ENCODE measurements at places on chromosomes 13 and 19.

GRCh38 chr13:50200569-50200968 is 185.3 kb downstream of the KCNRG start:
- no peak for DNase-seq

DNA sequence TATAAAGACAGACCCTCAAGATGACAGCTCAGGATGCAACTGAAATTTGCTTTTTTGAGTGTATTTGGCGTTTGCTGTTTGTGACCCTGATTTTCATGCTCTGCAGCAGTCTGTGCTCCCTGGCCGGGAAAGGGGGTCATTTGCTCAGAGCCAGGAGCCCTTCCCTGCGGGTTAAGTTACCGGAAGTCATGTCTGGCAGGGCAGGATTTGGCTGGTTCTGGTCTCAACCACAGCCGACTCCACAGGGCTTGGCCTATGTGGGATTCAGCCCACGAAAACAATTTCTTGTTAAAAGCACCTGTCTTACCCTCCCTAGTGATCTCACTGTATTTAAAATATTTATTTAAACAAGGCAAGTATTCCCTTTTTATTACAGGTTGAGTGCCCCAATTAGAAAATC is 22.6 kb downstream of the MCF2L start:
- DNase-seq: no peak

- DNase-seq: no peak
Observed at GRCh38 chr19:36140304-36141038, 605 bp downstream of the CAPNS1 start.

DNA sequence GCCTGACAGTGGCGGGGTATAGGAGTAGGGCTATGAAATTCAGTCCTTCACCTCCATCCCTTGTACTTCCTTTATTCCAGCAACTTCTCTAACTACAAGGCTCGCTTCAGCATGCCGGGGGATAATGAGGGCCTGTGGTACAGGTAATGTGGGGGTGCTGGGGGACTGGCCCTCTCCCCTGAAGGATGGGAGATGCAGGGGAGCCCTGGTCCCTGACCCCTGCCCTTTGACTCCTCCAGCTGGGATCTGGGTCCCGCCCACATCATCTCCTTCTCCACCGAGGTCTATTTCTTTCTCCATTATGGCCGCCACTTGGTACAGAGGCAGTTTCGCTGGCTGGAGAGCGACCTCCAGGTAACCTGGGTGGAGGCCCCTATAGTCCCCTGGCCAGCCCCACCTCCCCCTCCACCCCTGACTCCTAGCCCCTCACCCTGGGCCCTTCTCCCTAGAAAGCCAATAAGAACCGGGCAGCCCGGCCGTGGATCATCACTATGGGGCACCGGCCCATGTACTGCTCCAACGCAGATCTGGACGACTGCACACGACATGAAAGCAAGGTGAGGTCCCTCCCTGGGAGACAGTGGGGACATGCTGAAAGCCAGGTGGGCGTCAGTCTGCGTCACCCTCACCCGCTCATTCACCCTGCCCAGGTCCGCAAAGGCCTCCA is 16.5 kb downstream of the ACP7 start:
- no peak for DNase-seq

- DNase-seq: no peak
Observed at GRCh38 chr19:17320435-17320834, 11.1 kb downstream of the DDA1 start.

DNA sequence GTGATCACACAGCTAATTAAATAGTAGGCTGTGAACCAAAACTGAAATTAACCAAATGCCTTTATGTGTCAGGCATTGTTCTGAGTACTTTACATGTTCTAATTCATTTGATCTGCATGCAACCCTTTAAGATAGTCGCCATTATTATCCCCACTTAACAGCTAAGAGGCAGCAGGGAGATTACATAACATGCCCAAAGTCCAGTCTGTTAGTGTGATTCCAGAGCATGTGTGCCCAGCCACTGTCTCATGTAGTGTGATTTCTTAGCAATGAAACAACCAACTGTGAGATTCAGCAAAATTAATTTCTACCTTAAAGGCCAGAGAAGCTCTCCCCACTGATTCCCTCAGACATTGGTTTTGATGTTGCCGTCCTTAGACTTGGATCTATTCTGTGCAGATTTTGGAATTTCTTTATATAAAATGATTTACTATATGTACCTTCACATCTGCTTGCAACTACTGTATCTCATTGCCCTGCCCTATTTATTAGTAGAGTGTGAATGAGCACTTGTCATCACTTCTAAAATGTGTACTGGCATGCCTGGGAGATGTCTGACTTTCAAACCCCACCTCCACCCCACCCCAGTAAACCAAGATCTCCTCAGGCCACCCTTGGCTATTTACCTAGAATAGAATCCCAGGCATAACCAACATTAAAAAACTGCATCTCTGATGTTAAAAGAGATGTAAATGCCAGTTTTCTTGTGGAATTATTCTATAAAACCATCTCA is 41.2 kb downstream of the POLR1D start:
- DNase-seq: no peak

DNA sequence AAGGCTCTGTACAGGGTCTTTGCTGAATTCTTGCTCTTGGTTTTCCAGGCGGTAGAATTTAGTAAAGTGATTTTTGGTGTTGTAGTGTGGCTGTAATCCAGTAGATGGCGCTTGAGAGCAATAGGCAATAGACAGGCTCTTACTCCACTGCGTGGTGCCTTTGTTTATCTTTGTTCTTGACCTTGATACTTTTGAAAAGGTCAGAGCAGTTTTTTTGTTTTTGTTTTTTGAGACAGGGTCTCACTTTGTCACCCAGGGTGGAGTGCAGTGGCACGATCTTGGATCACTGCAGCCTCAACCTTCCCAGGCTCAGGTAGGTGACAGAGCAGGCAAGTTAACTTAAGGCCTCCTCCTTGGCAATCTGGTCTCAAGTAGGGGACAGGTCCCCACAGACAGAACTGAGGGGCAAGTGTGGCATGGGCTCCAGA is 12.2 kb upstream of the LILRA5 start:
- DNase-seq: no peak

DNA sequence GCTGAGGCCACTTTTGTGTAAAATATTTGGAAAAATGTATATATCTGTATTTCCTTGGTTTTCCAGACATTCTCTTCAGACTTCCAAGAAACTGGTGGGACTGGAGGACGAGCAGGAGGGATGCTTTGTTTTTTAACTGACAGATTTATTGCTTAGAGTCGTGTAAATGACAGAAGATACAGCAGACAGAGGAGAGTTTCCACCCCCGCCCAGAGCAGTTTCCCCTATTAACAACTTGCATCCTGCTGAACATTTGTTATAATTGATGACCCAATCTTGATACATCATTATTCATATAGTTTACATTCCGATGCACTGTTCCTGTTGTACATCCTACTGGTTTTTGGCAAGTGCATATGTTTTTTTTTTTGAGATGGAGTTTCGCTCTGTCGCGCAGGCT is 7.1 kb upstream of the DOCK6 start:
- DNase-seq: no peak

DNA sequence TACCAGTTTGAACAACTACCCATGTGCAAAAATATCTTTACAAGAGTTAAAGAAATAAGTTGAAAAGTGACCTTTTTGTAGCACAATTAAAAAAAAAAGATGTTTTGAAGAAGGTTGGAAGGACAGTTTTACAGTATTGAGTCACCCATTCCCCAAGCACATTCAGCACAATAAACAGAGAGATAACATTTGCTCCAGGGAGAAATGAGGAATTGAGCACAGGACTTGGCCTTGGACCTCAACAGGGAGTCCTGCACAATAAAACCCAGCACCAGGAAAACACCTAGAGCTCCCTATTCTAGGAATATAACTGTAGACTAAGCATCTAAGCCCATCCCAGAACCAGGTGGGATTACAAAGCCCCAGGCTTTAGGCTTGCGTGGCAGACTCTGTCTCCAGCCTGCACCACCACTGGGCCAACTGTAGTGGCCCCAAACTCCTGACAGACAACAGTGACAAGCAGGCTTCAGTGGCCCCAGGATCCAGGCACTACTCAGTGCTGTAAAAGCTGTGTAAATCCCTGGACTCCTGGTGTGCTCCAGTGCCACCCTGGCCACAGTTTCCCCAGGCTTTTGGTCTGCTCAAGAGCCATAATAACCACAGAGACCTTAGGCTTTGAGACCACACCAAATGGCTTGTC is 857.2 kb downstream of the SLITRK1 start:
- DNase-seq: no peak

GRCh38 chr13:30697996-30698401 is 37.3 kb upstream of the ALOX5AP start:
- DNase-seq: no peak

DNA sequence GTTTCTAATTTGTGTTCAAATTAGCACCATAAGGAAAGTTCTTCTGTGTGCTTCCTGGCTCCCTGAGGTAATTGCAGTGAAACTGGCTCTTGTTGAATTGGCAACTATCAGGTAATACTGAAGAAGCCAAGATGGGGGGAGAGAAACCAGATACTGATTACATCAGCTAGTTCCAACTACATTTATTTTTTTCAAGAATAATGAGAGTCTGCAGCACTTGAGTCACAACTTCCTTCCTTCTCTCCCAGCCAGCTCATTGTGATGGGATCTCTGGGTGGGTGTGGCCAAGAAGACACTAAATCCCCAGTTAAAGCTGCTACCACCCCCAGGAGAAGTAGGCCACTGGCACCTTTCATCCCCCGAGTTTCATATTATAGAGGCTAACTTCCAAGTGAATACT is 100.7 kb upstream of the RXFP2 start:
- no peak for DNase-seq

DNA sequence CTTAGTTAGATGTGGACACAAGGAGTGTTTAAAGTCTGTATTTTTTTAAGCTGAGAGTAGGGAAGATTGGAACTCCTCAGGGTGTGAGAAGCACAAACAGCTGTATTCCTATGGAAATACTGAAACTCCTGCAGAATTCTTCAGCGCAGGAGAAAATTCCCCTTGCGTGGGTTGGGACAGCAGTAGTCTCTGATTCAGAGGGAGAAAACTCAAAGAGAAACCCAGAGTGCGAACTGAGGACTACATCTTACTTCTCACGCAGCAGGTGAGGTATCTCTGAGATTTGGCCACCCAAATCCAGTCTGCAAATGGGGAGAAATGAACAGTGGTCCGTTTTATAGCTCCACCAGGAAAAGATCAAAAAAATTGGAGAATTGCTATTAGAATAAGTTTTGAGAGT is 60.9 kb downstream of the FRY start:
- DNase-seq: no peak

- DNase-seq: no peak
Observed at GRCh38 chr19:49799798-49800376, 13.2 kb downstream of the FUZ start.

DNA sequence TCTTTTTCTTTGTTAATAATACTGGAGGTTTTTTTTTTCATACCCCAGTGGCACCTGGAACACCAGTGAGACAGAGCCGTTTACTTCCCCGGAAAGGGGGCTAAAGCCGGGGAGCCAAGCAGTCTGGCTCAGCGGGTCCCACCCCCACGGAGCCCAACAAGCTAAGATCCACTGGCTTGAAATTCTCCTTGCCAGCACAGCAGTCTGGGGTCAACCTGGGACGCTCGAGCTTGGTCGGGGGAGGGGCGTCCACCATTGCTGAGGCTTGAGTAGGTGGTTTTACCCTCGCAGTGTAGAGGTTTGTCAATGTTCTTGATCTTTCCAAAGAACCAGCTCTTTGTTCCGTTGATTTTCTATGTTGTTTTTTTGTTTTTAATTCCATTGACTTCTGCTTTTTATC is 94.6 kb upstream of the DIAPH3 start:
- DNase-seq: no peak

- no peak for DNase-seq
Observed at GRCh38 chr19:45809643-45810159, 5.4 kb downstream of the RSPH6A start.

- DNase-seq: no peak
Observed at GRCh38 chr19:23764781-23765180, 6.1 kb upstream of the ZNF681 start.
